ENCODE measurements at places on chromosomes 3 and 15. TPM values are rescaled to one million over a fixed set of nuclear protein-coding genes. Genes with fewer than 3 reads are reported as not detected.

DNA sequence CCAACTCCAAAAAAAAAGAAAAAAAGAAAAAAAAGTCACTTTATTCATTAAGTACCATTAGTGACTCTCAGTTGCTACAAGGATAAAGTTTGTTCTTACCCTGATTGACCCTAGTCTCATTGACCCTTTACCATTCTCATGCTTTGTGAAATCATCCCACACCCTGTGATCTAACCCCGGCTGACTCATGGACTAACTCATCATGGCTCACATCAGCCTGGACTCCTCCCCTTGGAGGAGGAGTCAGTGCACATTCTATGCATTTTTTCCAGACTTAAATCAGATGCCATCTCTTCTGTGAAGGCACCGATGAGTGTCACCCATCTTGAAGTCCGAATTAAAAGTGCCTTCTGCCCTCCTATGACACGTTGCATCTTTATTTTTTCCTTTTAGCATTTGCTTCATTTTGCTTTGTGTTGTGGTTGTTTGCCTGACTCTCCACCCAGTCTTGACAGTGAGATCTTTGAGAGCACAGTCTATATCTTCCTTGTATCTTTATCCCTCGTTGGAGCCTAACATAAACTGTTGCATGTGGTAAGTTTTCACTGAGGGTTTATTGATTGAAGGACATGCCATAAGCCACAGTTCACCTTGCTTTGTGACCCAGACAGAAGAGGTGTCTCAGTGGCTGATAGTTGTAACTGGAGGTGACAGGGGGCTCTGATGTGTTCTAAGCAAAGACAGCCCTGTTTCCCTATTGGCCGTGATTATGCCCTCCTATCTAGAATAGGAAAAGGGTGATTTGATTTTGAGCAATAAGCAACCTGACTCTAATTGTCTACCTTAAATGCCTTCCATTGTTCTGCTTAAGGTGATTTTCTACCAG lies 72.1 kb downstream of the IL1RAP start:
- no peaks in the 10 kb centered on the region for H3K27me3 ChIP-seq
- no peak overlapping the region for H3K27ac ChIP-seq
- no peak overlapping the region for H3K4me3 ChIP-seq
- no peak for DNase-seq

Gene ROPN1
- total RNA-seq: not detected

GRCh38 chr3:70308760-70309159 lies 3.7 kb downstream of the MDFIC2 start:
- no peaks in the 10 kb centered on the region for H3K36me3 ChIP-seq
- no peak overlapping the region for H3K27ac ChIP-seq
- DNase-seq: no peak
- no peak overlapping the region for H3K4me3 ChIP-seq
- H3K27me3 ChIP-seq: no peaks in the 10 kb centered on the region

Gene CERS3
- total RNA-seq: 0.24 TPM

DNA sequence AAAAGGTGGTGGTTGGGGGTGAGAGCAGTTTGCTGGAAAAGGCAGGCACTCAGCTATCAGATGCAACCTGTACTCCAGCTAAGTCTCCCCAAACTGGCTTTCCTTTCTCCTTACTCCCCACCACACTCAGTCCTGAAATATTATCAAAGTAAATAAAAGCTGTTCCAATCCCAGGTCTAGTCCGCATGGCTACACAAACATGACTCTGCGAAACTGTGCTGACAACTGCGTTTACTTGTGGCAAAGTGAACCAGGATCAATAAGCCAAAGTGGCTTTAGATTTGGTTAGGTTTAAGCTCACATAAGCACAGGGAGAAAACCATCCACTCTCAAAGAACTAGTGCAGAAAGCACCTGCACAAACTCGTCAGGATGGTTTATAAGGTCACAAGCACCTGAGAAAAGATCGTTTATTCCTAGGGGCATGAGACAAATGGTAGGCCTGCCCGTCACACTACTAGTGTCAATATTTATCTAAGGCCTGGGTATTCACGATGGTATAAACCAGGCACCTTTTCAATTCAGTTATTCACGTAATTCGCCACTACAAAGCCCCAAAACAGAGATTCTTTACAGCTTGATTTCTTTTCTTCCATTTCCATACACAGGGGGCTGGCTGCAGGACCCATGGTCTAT lies 25.3 kb downstream of the LRIG1 start:
- no peaks in the 10 kb centered on the region for H3K27me3 ChIP-seq
- no peak overlapping the region for H3K4me3 ChIP-seq
- H3K4me1 ChIP-seq: peaks cover 31% of the 10 kb centered on the region
- H3K27ac ChIP-seq: no peak overlapping the region
- DNase-seq: no peak

GRCh38 chr3:14147617-14148016 lies 22.8 kb downstream of the TMEM43 start:
- H3K27ac ChIP-seq: no peak overlapping the region
- no peaks in the 10 kb centered on the region for H3K27me3 ChIP-seq
- H3K4me1 ChIP-seq: peaks cover 31% of the 10 kb centered on the region
- DNase-seq: no peak

Gene IL20RB
- 0.71 TPM for total RNA-seq

Gene CCR9
- total RNA-seq: 8.3 TPM

Gene PRTG
- total RNA-seq: not detected

DNA sequence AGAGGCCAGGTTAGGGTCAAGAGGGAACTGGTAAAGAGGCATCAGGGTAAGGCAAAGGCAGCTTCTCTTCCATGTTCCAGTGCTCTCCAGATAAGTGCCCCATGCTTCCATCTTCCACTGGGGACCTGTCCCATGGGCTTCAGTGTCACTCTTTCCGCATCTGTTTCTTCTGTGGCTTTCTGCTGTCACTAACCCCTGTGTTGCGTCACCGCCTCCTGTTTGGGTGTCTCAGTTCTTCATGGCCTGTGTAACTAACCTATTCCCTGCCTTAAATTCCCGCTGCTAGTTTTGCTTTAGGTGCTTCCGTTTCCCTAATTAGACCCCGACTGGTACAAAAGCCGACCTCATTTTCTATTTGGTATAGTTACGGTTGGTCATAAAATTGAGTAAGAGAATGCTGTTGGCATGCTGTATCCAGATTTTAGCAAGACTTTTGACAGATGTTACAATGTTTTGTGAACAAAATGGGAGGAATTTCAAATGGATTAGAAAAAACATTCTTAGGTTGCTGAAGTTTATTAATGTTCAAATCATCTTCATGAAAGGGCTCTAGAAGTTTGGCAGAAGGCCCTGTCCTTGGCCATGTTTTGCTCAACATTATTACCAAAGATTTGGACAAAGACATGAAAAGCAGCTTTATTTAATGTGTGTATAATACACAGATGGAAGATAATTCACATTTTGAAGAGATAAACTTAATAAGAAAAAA lies 245.3 kb downstream of the BBX start:
- no peak overlapping the region for H3K4me3 ChIP-seq
- no peak overlapping the region for H3K27ac ChIP-seq
- no peaks in the 10 kb centered on the region for H3K4me1 ChIP-seq
- H3K36me3 ChIP-seq: no peaks in the 10 kb centered on the region
- no peak for DNase-seq
- no peaks in the 10 kb centered on the region for H3K27me3 ChIP-seq

Gene OR5K2
- total RNA-seq: not detected

Gene SERINC4
- total RNA-seq: 0.20 TPM

Gene NANOGP8
- not detected for total RNA-seq
